Activated CD4-positive, alpha-beta T cell treated with anti-CD3 and anti-CD28 coated beads for 24 hours (primary cell): ENCODE measurements at places on chromosomes 1 and 21.

- DNase-seq: peak; percentile 54
Measured at GRCh38 chr1:27416387-27417111, 24.1 kb downstream of the GPR3 start.

GRCh38 chr1:167681024-167681423 is 40.8 kb upstream of the MPZL1 start:
- no peak for DNase-seq

DNA sequence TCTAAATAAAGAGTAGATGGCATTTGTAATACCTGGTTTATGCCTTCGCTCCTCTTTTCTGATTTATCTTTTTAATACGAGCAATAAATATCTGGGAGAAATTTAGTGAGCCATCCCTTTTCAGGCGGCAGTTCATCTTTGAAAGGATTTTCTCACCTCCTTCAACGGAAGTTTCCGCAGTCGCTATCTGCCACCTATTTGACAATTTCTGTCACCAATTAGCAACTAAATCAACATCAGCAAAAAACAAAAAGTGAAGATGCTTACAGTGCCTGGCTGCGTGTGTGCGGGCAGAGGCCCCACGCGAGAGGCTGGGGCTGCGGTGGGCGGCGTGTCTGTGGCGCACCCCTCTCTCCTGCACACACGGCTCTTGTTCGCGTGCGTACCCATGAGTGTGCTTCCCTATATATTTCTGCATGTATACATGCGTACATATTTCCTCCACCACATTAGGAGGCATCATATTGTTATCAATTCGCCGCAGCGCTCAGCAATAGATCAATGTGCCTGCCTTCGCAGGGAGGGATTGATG is 117.3 kb upstream of the BARHL2 start:
- DNase-seq: no peak

- DNase-seq: no peak
Measured at GRCh38 chr1:58249737-58250586, 296.6 kb downstream of the OMA1 start.

DNA sequence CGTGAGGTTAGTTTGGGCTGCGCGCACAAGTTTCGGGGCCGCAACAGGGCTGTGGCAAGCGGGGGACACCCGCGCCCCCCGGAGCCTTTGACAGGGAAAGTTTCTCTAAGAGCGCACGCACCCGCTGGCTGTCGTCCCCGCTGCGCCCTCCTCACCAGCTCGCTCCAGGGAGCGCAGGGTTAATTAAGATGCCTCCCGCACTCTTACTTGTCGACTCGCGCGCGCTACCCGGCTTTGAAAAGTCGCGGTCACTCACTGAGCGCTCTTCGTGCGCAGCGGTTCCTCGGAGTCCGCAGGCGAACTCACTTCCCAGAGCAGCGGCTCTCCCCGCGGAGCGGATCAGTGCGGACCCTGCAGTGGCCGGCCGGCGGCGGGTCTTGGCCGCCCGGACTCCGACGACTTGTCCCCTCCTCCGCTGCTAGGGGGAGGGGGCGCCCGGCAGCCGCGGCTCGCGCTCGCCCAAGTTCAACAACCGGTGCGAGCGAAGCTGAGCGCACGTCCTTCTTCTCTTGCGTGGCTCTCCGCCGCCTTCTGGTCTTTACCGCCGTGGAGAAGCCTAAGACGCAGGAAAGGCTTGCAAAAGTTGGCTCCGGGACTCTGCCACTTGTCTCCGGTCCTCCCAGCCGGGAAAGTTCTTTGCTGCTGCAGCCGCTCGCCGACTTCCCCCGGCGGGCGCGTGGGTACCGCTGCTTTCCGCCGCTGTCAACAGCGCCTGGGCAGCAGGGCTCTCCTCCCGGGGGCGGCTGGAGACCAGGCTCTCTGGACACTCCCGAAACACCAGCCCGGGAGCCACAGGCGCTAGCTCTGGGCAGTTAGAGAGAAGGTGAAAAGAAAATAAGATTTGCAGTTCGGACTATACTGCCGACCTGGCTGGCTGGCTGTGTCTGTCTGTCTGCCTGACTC is 506 bp downstream of the JUN start:
- peak; percentile 29 for DNase-seq

GRCh38 chr1:18641005-18641941 is 10.6 kb downstream of the PAX7 start:
- DNase-seq: no peak

- no peak for DNase-seq
Measured at GRCh38 chr1:202656057-202656456, 54.2 kb downstream of the SYT2 start.

DNA sequence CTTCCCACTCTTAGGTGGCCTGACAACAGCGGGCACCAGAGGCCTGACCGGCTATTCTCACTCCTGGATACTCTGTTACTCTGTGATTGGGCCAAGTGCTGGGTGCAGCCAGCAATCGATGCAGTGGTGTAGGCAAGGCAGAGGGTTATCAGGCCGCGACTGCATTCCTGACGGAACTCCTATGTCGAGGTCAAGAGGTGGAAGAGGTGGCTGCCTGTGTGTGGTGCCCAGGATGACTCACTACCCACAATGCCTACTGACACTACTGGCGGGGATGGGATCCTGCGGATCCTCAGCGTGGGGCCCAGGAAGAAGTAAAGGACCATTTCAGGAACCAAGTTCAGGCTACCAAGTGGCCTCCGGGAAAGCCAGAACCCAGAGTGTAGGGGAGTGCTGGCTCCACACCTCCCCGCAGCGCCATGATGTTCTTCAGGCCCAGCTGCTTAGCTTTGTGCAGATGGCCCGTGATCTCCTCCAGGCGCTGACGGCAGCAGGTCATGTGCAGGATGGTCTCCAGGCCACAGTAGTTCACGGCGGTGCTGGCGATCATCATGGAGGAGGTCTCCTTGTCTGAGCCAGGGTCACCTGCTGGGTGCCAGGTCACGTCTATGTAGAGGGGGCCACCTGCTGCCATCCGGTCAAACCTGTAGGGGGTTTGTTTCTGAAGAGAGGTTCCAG is 4.9 kb downstream of the MTHFR start:
- no peak for DNase-seq

- DNase-seq: no peak
Measured at GRCh38 chr1:182281541-182281940, 110.0 kb downstream of the GLUL start.

DNA sequence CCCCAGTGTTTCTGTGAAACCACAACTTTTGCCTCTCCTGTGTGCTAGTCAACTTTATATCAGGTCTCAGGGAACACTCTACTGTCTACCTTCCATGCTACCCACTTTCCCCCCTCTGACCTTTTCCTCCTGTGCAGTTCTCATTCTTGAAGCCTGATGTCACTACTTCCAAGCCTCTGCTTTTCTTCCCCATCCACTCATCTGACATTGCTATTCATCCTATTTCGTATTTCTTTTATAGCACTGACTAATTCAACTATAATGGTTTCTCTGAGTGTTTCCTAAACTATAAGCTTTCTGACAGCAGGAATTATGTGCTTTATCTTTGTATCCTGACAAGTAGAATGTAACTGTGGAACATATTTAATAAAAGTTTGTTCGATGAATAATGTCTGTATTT is 18.2 kb upstream of the DPH5 start:
- no peak for DNase-seq

DNA sequence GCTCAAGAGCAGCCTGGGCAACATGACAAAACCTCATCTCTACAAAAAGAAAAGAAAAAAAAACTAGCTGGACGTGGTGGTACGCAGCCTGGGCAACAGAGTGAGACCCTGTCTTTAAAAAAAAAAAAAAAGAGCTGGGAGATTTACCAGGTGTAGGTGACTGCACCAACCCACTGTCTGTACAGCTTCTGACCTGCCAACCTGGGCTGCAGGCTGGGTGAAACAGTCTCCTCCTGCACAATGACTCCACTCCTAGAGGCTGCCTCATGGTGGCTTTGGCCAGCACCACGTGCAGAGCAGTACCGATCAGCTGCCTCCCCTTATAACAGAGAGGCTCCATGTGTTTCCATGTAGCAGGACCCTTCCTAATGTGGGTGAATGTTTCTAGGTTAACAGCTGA is 3.7 kb downstream of the MRTO4 start:
- DNase-seq: no peak

GRCh38 chr1:246565751-246566127 is 322 bp downstream of the TFB2M start:
- no peak for DNase-seq

- peak; percentile 54 for DNase-seq
Measured at GRCh38 chr1:226608699-226609505, 60.3 kb downstream of the STUM start.

- DNase-seq: no peak
Measured at GRCh38 chr1:151680391-151680790, 36.2 kb downstream of the CELF3 start.

GRCh38 chr21:26404288-26404687 is 168.8 kb downstream of the CYYR1 start:
- DNase-seq: no peak
